Thymus (tissue), 14 donors: ENCODE measurements at places on chromosomes 7 and 10. TPM values are rescaled to one million over a fixed set of nuclear protein-coding genes. Genes with fewer than 3 reads are reported as not detected.

The LIPF gene
- 0.14 TPM for total RNA-seq

The SMKR1 gene
- 0.52 TPM for total RNA-seq

The SFXN4 gene
- 18.5 TPM for total RNA-seq

The MSS51 gene
- total RNA-seq = 1.2 TPM

The FAM25A gene
- total RNA-seq = 0.47 TPM

The CHN2 gene
- total RNA-seq = 5.9 TPM

The SFMBT2 gene
- 9.7 TPM for total RNA-seq

The HSPA12A gene
- total RNA-seq = 1.7 TPM

The SOSTDC1 gene
- total RNA-seq = 2.0 TPM

The CPEB3 gene
- total RNA-seq = 0.76 TPM

The DENND2A gene
- total RNA-seq = 1.0 TPM

The IRF5 gene
- total RNA-seq = 10.0 TPM

The ARPC1A gene
- 39.9 TPM for total RNA-seq

- DNase-seq = no peak
These were observed 464.3 kb upstream of the NRP1 start for GRCh38 chr10:33798754-33799153.

- no peak for DNase-seq
These were observed 149.8 kb downstream of the AKR1D1 start for GRCh38 chr7:138226001-138226476.

DNA sequence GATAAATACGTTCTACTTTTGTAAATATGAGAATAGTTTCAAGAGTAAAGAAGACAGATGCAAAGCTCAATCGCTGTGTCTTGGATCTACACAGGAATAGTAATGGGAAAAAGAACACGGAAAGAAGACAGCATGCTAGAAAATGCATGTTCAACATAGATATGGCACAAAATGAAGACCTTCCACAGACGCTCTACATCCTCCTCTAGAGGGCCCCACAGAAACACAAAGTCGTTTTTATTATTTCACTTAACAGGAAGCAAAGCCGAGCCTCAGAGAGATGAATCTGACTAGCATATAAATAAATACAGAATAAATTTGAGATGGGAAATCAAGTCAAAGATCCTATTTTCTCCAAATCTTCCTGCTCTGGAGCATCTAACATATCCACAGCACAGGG is 292.6 kb downstream of the PARD3 start:
- no peak for DNase-seq

- no peak for DNase-seq
These were observed 14.5 kb upstream of the ZNF273 start for GRCh38 chr7:64888561-64888900.

DNA sequence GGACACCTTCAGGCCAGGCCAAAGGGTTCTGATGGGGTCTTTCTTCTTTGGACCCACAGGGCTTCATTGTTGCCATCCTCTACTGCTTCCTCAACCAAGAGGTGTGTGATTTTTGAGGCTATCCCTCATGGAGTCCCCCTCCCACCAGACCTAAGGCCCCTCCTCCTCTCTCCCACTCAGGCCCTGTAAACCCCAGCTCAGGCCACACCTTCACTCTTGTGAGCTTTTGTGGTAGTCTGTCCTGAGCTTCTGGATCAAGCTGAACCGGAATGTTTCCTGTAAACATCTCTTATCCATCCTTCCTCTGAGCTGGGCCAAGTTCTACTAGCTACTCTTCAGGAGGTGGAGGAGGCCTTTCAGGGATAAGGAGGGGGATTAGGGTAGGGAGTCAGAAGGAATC is 13.5 kb downstream of the GHRHR start:
- no peak for DNase-seq

DNA sequence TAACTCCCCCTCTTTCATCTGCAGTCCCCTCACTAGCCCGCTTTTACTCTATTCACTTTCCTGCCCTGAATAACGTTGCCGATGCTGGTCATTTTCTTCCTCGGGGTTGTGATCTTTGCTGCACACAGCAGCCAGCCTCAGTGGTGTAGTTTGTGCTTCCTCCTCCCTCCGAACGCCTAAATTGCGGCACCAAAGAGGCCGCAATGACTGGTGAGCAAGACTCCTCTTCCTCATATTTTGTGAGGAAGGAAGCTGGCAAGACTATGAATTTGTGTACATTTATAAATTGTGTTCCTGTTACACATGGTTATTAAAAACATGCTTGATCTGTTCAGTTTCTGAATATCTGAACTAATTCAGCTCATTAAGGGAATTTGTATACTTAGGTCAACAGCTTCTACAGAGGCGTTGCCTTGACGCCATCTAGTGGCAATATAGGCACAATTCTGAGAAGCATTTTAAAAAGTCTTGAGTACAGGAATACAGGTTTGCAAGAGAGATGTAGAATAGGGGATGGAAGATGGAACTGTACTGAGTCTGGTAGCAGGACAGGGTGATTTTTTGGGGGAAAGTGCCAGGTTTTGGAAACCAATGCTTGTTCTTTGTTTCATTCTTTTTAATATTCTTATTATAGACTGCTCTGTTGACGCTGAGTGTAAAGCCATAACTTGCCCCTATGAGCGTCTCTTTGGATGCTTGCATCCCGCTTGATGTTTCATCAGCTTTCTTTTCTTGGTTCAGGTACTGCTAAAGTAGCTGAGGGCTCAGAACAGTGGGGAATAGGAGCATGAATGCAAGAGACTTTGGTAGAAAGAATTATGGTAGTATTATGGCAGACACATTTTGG is 4.1 kb upstream of the TAS2R5 start:
- DNase-seq = peak; percentile 5

GRCh38 chr10:97150616-97151015 is 35.1 kb downstream of the SLIT1 start:
- DNase-seq = no peak

- DNase-seq = no peak
These were observed 102.5 kb downstream of the VIM start for GRCh38 chr10:17330501-17330900.

- DNase-seq = no peak
These were observed 130.5 kb downstream of the RALA start for GRCh38 chr7:39753823-39754325.

GRCh38 chr10:2925631-2926030 is 141.7 kb upstream of the PFKP start:
- no peak for DNase-seq

GRCh38 chr10:84398696-84399095 is 70.3 kb downstream of the CCSER2 start:
- no peak for DNase-seq

- DNase-seq = no peak
These were observed 12.2 kb downstream of the COMTD1 start for GRCh38 chr10:75223507-75223906.

DNA sequence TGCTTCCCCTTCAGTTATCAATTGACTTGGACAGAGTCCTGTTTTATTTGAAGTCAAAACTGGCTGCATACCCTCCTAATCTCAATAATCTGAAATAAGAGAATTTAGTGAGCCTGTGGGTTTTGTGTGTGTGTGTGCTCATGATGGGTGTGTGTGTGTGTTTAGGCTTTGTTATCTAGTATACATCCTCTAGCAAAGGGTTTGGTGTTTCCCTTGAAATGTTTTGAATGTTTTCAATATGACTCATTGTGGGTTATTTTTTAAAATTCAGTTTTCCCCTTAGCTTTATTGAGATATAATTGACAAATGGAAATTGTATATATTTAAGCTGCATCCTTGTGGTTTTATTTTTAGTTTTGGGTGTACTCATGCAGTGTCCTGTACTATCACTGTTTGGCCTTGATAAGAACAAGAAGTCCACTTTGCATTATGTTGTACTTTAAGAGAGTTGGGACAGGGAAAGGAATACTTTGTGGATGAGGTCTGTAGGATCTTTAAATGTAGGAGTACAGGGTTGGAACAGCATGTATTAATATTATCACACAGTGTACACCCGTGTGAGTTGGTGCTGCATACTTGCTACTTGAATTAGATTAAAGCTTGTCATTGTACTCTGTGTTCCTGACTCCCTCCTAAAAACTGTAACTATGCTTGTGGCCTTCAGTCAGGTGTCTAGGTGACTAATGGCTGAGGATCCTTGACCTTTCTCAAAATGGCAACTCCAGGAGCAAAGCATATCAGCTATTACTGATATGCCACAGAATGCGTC is 58.3 kb downstream of the VCL start:
- DNase-seq = no peak

GRCh38 chr7:27144781-27145164 is 1.3 kb upstream of the HOXA5 start:
- DNase-seq = no peak

DNA sequence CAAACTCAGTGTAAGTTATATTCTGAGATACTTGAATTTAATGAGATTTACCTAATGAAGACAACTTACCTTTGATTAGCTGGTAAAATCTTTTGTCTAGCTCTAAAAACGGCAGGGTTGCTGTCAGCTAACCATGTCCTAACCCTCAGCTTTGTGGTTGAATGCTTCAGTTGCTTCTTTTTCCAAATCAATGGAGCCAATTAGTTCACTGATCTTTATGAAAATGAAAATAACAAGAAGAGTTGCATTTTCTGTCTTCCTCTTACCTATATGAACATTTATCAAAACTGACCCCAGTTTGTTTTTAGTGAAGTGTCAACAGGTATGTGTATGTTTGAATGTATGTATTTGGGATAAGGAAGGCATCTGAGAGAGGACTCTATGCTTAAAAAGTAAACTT is 253.1 kb upstream of the MTPN start:
- DNase-seq = no peak

DNA sequence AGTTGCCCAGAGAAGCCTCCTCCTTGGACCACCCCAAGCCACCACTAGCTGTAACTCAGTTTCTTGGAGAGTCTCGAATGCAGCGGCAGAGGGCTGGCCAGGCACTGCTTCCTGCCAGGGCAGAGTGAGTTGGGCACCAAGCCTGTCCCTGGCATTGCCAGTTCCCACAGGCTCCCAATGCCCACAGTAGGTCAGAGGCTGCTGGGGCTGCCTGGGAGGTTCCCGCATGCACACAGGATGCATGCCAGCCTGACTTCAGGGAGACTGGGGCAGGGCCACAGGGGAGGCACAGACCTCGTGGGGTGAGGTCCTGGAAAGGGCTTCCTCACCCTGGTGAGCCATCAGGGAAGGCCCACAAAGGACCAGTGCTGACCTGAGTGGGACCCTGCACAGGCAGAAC is 152.8 kb downstream of the ZNF248 start:
- no peak for DNase-seq

DNA sequence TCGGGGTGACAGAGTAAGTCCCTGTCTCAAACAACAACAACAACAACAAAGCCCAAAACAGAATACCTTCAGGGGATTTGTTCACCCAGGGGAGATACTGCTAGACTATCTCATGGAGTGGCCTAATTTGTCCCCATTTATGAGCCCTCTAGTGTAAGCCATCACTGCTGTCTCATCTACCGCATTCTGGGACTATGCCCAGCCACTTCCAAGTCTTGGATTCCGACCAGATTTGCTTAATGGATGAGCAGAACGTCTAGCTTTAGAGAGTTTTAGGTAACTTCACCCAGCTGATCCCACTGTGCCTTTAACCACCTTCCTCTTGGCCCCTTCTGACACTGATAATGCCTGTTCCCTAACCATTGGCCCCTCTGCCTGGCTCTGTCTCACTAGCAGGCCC is 47.1 kb downstream of the PAPSS2 start:
- DNase-seq = no peak

GRCh38 chr7:55641273-55641691 is 69.0 kb upstream of the VOPP1 start:
- peak; percentile 70 for DNase-seq

GRCh38 chr10:122093076-122093475 is 104.1 kb downstream of the TACC2 start:
- DNase-seq = no peak

DNA sequence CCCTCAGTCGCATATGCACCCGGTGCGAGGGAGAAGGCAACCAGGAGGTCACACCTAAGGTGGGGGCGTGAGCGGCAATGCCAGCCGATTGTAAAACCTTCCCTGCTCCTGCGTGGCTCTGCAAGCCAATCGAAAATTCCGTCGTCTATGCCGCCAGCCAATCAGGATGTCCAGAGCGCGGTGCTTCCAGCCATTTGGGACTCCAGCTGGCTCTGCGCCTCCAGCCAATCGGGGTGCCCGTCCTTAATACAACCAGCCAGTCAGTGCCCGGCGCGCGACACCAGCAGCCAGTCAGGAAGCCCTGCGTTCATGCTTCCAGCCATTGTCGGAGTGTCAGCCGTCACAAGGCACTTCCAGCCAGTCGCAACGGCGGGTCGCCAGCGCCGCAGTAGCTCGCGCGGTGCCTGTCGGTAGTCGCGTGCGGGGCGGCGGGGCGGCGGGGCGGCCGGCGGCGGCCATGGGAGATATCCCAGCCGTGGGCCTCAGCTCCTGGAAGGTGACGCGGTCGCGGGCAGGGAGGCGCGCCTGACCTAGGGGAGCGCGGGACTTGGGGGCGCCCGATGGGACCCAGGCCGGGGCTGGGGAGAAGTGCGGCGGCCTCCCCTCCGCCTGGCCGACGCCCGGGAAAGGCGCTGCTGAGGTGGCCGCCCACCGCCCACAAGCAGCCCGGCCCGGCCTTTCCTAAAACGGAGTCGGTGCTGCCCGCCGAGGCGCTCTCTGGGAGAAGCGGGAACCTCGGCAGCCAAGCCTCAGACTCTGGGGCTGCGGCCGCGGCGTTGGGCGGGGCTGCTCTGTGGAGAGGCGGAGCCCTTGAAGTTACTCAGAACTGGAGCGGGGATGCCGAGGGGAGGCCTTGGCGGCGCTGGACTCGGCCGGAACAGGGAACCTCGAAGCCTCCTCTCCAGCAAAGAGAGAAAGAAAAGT is at the start of gene AKR1E2:
TSS of gene AKR1E2 (plus strand) at position 340 of the 924 bp plus-strand sequence. CDS start at position 458, 118 bp downstream.
- DNase-seq = peak; percentile 63

DNA sequence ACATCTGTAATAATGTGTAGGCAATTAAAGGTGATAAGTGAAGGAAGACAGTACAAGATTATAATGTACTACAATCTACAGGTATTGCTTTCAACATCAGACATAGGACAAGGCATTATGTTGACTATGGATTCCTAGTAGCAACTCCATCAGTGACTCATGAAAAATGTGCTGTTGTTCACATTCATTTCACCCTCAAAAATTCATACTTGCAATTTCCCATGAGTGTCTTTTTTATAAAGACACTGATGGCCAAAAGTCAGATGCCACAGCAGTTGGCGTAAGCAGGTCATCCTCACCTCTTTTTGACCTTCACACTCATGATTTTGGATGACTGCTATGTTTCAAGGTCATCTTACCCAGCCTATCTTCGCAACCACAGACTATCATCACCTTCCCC is 100.0 kb upstream of the AMPH start:
- no peak for DNase-seq

GRCh38 chr7:7504910-7505704 is 30.6 kb downstream of the COL28A1 start:
- no peak for DNase-seq

- DNase-seq = no peak
These were observed 10.8 kb upstream of the JCAD start for GRCh38 chr10:30070001-30070685.

- DNase-seq = no peak
These were observed 100.3 kb downstream of the RAPGEF5 start for GRCh38 chr7:22256541-22257096.

DNA sequence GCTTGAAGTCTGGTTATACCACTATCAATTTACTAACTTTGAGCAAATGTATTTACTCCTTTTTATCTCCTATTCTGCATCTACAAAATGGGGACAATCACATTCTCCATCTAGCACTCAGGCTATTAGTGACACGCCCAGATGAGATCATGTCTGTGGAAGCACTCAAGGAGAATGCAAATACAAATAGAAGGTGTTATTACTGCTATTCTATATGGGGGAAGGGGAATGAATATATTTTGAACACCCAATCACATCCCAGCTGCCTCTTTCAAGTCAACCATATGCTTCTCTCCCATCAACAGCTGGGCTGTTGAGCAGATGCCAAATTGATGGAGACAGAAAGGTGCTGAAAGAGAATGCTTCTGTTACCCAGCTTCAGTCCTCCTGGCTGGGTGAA is 23.5 kb downstream of the SGMS1 start:
- DNase-seq = no peak
